ENCODE measurements at places on chromosomes 7 and 10.
A peak's percentile ranks its signal among the peaks of the same experiment; 100 is the strongest.

DNA sequence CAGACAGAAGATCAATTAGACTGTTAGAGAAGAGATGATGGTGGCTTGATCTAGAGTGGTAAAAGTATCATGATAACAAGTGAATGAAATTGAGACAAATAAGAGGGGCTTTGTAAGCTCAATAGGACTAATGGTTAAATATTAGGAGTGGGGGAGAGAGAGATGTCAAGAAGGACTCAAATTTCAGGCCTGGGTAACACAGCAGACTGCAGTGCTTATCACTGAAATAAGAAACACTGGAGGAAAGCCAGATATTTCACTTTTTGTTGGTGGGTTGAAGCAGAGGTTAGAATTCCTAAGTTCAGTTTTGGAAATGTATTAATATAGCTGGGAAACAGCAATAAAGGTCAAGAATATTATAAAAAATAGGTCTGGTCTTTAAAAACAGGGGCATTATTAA, 74.6 kb downstream of the ORC5 start:
- no peak for DNase-seq

- no peak for DNase-seq
Measured at GRCh38 chr7:94580601-94581000, 71.0 kb downstream of the CASD1 start.

DNA sequence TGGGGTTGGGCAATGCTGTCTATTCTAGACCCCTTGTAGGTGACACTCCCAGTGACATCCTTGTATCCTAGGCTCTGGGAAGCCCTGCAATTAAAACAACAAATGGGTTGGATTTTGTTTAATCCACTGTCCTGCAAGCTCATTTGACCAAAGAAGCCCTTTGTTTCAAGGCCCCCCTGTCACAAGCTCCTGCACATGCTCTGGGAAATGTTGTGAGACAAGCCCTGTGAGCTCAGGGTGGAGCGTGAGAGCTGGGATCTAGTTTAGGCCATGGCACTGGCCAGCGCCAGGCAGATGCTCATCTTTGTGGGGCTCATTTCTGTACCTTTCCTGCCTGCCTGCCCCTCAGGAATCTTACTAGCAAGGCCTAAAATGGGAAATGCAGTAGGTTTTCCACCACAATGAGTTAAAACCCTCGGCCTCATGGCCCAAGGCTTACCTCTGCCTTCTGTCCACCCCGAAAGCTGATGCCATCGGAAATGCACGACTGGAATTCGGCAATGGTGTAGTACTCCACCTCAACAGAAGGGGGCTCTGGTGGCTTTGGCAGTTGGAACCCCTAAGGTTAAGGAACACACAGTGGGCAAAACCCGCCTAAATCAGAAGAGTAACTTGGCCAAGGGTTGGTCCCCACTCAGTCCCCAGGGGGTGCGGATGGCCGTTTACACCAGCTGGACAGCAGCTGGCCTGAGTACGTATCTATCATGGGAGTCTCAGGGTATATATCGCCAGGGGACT, 112.0 kb downstream of the NEURL1 start:
- DNase-seq = peak; percentile 18

- DNase-seq = no peak
Measured at GRCh38 chr10:130257897-130258296, 121.7 kb downstream of the GLRX3 start.

GRCh38 chr7:100649826-100650565, 6.3 kb downstream of the ACTL6B start:
- no peak for DNase-seq

DNA sequence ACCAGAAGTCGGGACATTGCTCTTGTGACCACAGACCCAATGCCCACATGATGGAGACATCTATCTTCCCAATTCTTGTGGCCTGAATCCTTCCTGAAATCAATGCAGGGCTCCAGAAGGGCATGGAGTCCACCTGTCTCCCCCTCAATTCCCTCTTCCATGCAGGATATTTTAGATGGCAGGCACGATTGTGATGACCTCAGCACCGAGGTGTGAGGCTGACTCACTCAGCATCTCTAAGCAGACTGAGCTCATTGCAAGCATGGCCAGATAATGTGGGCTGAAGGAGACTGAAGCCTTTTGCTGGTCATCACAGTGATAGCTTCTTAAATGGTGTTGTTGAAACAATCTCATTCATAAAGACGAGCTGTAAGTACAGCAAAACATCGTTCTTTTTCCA, 374.9 kb upstream of the PODXL start:
- no peak for DNase-seq

GRCh38 chr10:133379152-133379800, at the start of gene PAOX:
TSS of gene PAOX (plus strand) at chr10:133379262. CDS start at chr10:133379317, 55 bp downstream.
- no peak for DNase-seq

DNA sequence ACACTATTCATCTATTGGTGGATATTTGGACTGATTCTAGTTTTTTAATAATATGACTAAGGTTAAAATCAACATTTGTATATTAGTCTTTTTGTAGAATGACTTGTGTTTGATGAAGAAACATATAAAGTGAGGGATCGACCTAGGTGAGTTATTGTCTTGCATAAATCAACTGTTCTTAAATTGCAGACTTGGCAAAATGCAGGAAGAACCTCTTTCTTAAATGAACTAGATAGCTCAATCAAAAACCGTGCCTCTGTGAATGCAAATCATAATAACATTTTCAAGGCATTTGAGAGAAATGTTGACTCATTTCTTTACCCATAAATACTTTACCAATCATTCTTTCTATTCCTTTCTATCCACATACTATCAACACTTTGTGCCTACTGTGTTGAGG, 101.5 kb upstream of the ANK3 start:
- no peak for DNase-seq

DNA sequence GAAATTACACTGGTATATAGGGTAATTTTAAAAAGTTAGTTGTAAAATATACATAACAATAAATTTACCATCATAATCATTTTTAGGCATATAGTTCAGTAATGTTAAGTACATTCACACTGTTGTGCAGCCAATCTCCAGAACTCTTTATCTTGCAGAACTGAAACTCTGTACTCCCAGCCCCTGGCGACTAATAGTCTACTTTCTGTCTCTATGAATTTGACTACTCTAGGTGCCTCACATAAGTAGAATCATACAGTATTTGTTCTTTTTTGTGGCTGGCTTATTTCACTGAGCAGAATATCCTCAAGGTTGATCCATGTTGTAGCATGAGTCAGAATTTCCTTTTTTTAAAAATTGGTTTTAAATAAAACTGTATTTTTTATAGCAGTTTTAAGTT, 41.4 kb downstream of the NRF1 start:
- DNase-seq = no peak

GRCh38 chr7:27101957-27102580, 414 bp downstream of the HOXA2 start:
- no peak for DNase-seq
